Effector CD8-positive, alpha-beta T cell (primary cell): ENCODE measurements at places on chromosomes 16 and 17.

- no peak for DNase-seq
Measured at GRCh38 chr17:38727736-38728135, 2.4 kb upstream of the CISD3 start.

DNA sequence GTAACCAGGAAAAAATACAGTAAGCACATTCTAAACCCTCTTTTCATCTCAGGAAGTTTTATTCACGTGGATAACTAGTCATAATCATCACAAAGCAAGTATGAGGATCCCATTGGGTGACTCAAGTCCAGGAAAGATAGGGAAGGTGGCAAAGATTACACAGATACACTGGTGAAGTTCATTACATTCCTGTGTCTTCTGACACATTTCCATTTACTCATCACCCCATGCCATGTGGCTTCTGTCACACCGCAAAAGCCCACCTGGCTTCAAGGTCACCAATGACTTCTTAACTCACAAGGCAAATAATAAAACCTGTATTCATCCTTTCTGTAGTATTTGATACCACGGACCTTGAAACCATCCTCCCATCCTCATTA, 17.0 kb downstream of the HS3ST3A1 start:
- DNase-seq = no peak

DNA sequence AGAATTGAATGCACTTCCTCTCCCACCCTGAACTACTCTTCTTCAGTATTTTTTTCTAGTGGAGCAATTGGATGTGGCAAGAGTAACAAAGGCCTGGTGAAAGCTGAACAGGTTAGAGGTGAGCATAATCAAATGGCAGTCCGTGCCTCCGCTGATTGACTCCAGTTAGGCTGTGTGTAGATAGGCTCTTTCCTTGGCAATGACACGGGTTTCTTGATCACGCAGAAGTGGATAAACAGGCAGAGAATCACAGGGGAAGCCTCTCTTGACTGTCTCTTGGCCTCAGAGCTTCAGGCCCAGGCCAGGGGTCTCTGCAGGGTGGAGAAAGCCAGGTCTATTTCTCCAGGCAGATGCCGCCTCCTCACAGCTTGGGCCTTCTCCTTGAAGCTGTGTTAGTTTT, 4.2 kb downstream of the CD300LB start:
- DNase-seq = no peak

DNA sequence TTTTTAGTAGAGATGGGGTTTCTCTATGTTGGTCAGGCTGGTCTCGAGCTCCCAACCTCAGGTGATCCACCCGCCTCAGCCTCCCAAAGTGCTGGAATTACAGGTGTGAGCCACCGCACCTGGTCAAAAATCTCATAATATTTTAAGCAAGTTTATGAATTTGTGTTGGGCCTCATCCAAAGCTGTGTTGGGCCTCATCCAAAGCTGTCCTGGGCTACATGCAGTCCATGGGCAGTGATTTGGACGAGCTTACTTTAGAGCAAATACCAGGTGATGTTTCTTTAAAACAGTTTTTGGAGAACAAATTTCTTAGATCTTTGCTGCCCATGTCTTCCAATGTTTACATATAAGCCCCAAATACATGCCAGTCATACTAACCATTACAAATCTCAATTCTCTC, 84.4 kb upstream of the C17orf78 start:
- no peak for DNase-seq

DNA sequence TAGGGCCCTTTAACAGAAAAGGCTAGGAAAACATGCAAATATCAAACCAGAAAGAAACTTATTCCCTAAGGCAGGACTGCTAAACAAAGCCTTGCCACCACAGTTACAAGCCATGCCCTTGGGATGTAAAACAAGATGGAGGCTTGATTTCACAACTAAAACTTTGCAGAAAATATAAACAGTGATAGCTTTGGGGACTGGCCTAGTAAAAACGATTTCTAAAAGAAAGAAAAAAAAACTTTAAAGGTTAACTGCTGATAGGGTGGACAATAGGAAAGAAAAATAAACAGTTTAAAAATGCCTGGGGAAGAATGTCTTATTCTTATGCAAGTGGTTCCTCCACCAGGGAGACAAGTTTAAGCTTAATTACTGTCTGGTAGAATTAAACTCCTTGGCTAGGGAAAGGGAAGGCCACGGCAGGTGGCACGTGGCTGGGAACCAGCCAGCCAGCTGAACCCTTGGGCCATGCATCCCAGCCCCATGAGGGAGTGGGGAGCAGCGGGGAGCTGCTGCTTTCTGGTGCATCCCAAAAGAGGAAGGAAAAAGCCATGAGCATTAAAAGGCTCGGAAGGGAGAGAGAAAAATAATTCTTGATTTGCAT, 10.7 kb upstream of the TMC5 start:
- no peak for DNase-seq

GRCh38 chr16:28326881-28327610, 34.7 kb downstream of the SBK1 start:
- DNase-seq = peak; percentile 34

DNA sequence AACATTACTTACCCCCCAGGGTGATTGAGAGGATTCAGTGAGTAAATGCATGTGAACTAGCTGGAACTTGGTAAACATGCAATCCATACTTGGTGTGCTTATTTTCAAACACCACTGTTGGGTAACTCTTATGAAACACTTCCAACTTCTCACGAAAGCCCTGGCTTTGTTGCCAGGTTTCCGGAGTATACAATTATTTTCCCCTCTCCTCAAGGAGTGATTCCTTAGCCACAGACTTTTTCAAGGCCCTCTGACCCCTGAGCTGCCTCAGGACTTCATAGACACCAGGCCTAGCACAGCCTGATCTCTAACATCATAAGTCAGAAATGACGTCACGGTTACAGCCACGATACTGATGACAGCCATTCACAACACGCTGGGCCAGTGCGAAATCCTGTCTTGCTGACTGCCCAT, 27.6 kb downstream of the HSD17B2 start:
- DNase-seq = no peak

- no peak for DNase-seq
Measured at GRCh38 chr17:67239597-67239996, 5.4 kb downstream of the HELZ start.
